Activated naive CD4-positive, alpha-beta T cell treated with anti-CD3 and anti-CD28 coated beads, Interleukin-2, amount 10 ng/mL, durations not matched to agents 7 days and 5 days (primary cell): ENCODE measurements at places on chromosomes 5 and 9.

- peak; percentile 42 for DNase-seq
These were observed 36.1 kb downstream of the CAAP1 start for GRCh38 chr9:26856413-26857032.

DNA sequence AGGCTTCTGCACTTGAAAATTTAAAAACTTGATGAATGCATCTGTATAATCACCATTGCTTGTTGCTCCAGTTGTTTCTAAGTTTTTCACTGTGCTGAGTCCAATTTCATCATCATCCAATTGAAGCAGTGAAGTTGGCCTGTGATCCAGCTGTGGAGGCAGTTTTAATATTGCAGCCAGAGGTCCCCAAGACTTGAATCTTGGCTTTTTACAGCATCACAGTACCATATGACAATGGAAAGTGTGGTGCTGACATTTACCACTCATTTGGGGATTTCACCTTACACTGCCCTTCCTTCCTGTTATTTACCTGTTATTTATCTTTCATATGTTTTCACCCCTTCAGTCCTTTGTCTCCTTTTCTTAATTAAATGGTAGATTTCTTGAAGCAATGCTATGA is 76.2 kb upstream of the SPIN1 start:
- DNase-seq: no peak

DNA sequence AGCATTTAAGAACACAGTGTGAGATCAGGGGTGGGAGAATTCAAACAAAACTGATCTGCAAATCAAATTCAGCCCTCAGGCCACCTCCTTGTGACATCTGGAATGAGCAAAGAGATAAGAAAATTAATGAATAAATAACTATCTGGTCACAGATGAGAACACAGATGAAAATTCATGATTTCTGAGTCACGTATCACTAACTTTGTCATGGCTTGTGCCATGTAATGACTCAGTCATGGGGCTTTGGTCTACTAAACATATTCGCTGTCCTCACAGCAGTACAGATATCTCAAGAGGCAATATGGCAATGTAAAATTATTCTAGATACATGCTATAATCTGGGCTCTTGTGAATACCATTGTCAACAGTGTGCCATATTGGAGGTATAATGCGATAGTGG is 274.4 kb downstream of the MAN2A1 start:
- no peak for DNase-seq

DNA sequence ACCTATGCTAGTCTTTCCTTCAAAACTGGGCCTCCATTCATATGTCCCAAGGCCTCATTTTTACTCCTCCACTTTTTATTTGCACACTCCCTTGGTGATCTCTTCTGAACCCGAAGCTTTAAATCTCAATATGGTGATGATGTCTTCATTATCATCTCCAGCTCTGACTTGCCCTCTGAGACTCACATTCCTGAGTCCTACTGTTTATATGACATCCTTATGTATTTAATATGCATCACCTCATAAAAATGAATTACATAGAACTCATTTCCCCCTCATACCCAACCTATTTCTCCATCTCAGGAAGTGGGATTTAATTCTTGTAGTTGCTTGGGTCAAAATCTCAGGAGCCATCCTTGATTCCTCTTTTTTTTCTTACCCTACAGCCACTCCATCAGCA is 473.0 kb downstream of the EBF1 start:
- no peak for DNase-seq
